ENCODE measurements at places on chromosomes 2 and 18.

DNA sequence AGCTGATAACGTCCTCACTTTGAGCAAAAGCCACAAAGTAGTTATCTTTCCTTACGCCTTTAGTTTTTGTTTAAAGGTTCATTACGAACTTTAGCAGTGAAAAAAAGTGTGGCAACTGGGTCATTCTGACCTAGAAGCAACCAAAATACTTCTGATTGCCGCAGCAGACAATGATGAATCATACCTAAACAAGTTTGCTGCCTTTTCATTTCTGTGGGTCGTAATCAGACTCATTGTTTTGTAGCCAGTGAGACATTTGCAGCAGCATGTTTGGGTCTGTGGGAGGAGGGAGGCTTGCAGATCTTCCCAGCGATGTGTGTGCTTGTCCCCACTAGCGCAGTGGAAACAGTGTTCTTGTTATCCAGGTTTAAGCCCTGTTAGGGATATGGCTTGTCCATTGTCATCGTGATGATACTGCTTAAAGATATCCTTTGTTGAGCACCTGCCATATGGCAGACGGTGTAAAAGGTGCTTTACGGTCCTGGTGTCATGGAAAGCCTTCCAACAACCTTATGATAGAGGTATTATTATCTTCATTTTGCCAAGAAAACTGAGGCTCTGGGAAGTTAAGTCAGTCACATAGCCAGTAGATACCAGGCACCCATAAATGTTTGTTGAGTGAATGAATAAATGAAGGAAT, 1.3 kb upstream of the GREB1 start:
- no peak for DNase-seq

DNA sequence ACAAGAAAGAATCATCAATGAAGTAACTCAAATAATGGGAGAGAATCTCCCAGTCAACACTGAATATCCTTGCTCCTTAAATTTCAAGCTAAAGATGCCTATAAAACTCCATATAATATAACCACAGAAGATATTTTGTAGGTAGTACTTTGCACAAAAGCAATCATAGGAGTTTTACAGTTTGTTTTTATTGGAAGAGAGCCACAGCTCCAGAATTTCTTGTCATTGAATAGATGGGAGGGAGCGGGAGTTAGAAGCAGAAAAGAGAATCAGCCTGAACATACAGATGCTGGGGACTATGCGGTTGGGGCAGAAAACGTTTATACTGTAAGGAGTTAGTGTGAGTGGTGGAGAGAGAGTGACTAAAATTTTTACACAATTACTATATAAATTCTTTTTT, 18.3 kb upstream of the SMAD4 start:
- no peak for DNase-seq

- DNase-seq = no peak
Measured at GRCh38 chr2:21234001-21234400, 110.2 kb downstream of the TDRD15 start.

DNA sequence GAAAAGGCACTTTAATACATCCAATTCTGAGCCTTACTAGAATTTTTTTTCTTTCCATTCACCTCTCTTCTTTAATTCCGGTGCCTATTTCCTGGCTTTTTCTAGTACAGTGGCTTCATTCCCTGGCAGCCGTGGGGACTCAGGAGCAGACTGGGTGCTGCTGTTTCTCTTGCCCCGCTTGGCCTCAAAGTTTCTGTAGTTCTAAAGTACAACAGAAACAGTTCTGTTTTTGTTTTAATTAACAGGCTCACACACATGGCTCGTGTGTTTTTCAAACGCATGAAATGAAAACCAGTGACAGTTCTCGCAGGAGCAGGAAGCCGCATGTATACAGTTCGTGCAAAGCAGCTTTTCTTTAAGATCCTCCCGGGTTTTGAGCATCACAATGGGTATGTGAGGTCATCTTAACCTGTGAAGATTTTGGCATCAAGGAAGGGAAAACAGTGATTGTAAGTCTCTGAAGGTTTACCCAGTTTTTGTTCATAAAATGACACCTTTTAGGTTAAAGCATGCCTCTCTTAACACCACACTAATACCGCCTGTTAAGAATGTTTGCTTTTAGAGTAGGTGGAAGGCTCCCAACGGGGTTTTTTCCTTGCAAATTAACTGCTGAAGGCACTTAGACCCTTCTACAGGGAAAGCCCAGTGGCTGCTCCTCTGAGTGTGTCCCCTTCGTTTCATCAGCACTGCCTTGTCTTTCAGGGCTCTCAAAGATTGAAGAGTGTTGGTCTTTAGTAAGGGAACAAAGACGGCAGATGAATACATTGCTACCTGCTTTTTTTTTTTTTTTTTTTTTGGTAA, 5.8 kb downstream of the FZD7 start:
- no peak for DNase-seq

GRCh38 chr2:143801561-143801960, 672.3 kb downstream of the ARHGAP15 start:
- no peak for DNase-seq

GRCh38 chr2:63650756-63651155, 62.0 kb downstream of the MDH1 start:
- DNase-seq = no peak

DNA sequence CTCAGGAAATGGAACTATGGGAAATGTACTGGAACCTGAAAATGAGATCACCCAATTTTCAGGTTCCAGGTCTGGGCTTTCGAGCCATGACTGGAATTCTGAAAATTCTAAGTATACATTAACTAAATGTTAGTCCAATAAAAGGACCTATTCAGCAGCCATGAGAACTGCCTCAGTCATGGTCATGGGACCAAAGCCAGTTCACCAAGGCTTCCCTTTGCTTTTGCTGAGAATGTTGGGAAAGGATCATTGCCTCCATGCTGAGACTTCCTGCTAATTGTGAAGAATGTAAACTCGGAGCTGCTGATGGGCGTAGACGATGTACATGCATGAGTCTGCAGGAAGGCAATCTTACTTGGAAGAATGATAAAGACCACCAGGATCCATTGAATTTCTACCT, 624.4 kb upstream of the SOX11 start:
- DNase-seq = no peak

DNA sequence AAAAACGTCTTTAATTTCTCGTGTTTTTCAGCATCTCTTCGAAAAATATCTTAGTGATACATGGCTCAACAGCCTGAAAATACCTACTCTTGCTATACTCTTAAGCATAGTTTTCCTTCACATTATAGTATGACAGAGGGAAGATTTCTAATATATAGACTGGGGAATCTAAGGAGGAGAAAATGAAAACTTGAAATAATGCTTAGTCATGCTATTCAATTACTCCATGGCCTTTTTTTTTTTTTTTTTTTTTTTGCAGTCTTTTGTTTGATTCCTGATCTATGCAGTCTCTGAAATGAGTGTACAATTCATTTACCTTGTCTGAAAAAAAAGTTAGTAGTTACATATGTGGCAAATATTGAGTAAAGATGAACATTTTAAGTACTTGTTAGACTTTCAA, 337.8 kb downstream of the ARHGAP15 start:
- DNase-seq = no peak

Data from GM12891 (cell line).